ENCODE measurements at places on chromosomes 2 and 18.

DNA sequence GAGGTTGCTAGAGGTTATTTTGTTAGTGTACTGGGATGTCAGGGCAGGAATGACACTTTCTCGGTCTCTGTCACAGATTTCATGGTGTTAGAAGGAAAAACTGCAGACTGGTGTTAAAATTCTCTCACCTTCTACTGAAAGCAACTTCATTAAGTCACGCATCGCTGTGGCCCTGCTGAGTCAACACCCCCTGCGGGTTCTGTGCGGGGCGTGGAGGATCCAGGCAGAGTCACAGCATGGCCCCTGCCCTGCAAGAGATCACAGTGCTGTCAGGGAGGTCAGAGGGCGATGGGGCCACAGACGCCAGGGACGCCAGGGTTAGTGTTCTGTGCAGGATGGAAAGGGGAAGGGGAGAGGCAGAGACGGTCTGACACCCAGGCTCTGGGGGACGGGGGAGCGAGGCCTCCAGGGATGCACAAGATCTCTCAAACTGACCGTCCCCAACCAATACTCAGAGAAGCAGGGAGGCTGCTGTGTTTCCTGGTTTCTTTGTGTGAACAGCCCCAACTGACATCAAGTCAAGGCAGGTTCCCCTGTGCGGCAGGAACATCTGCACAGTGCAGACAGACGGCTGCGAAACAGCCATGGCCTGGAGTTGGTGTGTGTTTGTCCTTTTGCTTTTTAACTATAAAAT is 354.9 kb upstream of the SALL3 start:
- DNase-seq = no peak

GRCh38 chr2:204799791-204800190 is 254.5 kb downstream of the PARD3B start:
- no peak for DNase-seq

DNA sequence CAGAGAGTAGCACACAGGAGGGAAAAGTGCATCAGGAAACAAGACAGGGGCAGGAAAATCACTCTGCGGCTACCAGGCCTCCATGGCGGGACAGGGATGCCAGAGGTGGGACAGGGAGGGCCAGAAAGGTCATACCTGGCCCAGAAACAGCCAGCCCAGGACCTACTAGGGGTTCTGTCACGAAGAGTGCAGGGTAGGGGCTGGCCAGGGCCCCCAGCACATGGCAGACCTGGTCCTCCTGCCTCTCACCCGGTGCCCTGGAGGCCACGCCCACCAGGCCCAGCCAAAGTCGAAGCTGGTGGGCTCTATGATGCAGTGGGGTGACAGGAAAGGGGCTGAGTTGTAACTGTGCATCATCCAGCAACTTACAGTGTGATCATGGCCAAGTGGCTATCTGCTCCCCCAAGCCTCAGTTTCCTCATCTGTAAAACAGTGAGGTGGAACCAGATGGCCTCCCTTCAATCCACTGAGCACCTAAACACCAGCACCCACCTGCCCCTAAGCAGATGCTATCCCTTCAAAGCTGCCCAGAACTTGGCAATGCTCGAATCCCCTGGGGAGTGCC is 10.6 kb downstream of the CYP26B1 start:
- DNase-seq = no peak

GRCh38 chr2:136116151-136116812 is 1.7 kb downstream of the CXCR4 start:
- DNase-seq = peak; percentile 57

DNA sequence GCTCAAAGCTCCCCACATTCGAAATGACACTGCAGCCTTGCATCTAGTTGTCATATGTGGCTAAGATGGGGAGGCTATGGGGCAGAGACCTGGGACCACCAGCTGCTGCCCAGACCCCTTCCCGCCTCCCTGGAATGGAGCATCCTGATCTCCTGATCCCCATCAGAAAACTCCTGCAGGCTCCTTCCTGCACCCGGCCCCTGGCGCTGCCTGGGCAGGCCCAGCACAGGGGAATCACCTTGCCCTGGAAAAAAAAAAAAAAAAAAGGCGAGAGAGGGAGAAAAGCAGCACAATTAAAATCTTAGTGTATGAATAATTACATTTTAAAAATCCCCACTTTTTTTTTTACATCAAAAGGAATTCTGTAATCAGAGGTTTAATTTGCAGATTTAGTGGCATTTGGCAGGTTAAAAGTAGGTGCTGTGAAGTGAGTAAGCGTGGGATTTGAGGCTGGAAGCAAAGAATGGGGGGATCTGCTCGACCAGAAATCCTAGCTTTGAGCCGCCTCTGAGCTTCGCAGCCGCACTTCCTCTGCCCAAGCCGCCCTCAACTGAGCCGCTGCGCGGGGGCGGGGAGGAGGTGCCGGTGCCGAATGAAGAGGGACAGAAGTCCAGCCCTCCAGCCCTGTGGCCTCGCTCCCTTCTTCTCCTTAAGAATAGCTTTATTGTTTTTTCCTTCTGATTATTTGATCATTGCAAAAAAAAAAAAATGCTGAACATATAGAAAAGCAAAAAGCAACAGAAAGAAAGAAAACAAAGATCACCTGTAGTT is 30.0 kb downstream of the THNSL2 start:
- DNase-seq = no peak

- no peak for DNase-seq
Measured at GRCh38 chr18:58113337-58113736, 69.3 kb downstream of the NEDD4L start.

- DNase-seq = no peak
Measured at GRCh38 chr2:40487602-40488001, 35.7 kb upstream of the SLC8A1 start.

DNA sequence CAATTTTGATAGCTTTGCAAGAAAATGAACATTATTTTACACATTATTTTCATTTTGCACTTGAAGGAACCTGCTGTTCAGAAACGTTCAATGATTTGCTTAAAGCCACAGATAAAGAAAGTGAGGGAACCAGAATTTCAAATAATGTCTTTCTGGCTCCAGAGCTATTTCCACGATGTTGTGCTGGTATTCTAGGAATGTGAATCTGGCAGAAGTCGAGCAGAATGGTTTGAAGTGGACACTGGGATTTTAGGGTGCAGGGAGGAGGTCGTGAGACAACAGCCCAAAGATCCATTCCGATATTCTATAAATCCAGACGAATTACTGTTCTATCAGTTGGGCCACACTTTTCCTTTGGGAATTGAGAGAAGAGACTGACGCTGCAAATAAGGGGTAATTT is 2.2 kb downstream of the CCDC102B start:
- DNase-seq = no peak

GRCh38 chr2:232541961-232542714 is 2.6 kb downstream of the CHRNG start:
- no peak for DNase-seq

- no peak for DNase-seq
Measured at GRCh38 chr2:204370172-204370718, 175.0 kb upstream of the PARD3B start.

GRCh38 chr2:239991689-239992314 is 33.3 kb downstream of the NDUFA10 start:
- DNase-seq = peak; percentile 1

- no peak for DNase-seq
Measured at GRCh38 chr2:179538406-179539123, 273.9 kb upstream of the SESTD1 start.

DNA sequence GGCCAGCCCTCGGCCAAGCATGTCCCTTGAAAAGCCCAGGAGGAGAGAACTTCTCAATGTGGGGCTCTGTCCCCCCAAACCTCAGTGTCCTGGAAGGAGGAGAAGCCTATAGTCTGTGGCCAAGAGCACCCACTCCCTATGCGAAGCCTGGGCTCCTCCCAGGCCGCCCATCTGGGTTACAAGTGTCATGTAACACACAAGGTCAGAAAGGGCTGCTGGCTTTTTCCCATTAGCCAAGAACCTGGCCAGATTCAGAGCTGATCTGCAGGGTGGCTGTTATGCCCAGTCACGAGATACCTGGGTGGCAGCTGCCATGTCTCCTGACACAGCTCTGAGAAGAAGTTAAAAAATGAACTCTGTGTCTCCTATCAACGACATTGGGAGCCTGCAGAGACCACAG is 170.7 kb downstream of the TNS1 start:
- no peak for DNase-seq

- no peak for DNase-seq
Measured at GRCh38 chr2:150167711-150168110, 319.8 kb downstream of the RND3 start.

DNA sequence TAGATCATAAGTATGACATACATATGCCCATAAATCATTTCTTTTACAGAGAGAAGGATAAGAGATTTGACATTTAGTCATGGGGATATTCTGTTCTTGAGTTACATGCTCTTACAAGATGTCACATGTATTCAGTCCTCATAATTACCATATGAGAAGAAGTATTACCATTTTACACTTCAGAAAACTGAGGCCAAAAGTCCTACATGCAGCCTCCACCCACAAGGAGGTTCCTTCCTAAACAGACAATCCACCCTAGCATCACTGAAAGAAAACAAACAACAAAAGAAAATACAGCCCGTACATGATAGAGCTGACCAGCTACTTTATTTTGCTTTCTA is 335.1 kb downstream of the SETBP1 start:
- no peak for DNase-seq

DNA sequence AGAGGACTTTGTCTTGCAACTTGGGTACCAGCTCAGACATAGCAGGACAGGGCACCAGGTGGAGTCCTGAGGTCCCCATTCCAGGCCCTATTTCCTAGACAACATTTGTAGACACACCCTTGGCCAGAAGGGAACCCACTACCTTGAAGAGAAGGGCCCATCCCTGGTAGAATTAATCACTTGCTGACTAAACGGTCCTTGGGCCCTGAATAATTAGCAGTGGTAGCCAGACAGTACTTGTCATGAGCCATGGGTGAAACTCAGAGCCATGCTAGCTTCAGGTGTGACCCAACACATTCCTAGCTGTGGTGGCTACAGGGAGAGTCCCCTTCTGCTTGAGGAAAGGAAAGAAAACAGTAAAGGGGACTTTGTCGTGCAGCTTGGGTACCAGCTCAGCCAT is 28.5 kb upstream of the ACTR2 start:
- no peak for DNase-seq

GRCh38 chr18:25329783-25330182 is 22.2 kb downstream of the ZNF521 start:
- DNase-seq = no peak

DNA sequence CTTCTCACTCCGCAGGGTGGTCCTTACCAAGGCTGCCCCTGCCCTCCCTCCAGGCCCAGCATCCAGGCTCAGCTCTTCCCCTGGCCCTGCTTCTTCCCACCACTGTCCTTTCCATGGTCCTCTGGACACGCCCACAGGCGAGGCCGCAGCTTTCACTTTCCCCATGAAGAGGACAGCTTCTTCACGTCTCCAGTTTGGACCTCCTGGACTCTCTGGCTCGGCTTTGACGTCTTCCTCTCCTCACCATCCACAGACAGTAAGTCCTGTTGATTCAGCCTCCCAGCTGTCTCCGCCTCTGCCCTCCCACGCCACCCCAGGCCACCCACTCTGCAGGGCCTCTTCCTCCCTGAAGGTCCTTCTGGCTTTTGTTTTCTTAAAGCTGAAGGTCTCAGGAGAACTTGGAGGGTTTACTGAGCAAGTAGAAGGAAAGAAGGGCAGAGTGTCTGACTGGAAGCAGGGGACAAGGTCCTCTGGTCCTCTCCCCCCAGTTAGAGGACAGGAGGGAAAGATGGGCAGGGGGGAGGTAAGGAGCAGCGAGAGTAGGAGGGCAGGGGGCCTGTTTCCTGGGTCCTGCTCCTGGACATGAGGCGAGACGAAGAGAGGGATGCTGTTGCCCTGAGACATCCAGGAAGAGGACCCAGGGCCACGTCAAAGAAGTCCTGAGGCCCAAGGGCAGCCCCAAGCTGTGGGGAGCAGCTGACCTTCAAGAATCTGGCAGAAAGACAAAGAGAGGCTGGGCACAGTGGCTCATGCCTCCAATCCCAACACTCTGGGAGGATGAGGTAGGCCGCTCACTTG is 24.7 kb upstream of the NMUR1 start:
- no peak for DNase-seq

DNA sequence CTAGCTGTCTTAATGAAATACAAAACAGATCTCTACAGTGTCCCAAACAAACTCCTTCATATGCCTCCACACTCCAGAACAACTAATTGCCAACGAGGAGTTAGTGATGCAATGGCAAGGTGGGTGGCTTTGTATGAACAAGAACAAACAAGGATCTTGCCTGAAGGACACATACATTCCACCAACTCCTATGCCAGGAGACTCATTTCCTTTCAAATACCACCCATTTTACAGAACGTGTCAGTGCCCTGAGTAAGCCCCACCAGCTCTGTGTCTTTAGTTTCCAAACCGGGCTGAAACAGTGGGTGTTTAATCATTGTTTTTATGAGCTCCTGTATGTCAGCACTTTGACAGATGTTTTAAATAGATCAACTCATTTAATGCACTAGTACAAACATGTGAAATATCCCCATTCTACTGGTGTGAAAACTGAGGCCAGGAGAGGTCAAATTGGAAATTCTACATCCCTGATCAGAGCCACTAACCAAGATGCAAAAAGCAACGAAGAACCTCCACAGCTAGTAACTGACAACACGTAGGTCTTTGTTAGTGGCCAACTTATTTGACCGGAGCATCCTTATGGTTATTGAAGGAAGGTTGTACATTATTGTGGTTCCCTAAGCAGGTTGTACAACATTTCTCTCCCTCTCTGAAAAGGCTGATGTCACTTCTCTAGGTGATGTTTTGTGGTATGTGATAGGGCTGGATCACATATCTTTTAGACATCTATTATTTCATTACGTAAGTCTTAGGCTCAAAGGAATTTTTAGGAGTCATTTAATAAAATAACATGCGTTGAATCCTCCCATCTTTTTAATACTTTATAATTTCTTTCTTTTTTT is 534.9 kb upstream of the TNP1 start:
- DNase-seq = no peak

DNA sequence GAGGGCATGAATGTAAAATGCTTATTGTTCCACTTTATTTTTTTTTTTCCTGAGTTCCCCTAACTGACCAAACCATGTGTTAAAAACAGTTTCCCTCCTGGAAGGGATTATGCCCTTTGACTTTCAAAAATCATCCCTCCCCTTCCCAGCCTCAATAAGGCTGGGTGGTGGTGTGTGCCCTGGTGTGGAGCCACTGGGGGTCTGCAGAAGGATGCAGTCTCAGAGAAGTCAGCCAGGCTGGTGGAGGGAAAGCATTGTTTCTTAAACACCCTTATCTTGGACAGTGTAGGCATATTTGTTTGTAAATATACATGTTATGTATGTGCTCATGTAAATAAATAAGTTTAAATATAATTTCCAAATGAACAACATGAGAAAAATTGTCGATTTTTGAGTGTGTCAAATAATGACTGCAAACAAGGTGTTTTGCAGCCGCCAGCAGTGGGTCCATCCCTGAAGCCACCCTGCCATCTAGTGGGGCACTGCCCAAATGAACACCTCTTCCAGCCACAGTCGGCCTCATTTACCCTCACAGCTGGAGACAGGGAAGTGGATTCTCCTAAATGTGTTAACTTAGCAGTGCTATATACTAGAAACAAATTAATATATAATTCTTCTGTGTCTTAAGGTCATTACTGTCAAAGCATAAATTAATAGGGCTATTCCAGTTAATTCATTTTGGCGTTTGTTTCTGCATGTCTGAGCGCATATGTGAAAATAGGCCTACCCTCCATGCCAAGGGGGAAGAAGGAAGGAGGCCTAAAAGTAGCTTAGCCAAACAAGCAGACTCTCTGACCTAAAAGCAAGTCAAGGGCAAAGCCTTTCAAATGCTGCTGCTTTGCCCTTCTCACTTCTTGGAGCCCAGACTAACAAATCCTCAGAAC is 209.6 kb upstream of the PIK3C3 start:
- DNase-seq = no peak

- DNase-seq = no peak
Measured at GRCh38 chr2:159557437-159558034, 58.8 kb downstream of the BAZ2B start.
